Renal cortical epithelial cell (primary cell): ENCODE measurements at places on chromosomes 13 and 19.

- DNase-seq = no peak
Observed at GRCh38 chr13:43166644-43167457, 143.5 kb downstream of the DNAJC15 start.

DNA sequence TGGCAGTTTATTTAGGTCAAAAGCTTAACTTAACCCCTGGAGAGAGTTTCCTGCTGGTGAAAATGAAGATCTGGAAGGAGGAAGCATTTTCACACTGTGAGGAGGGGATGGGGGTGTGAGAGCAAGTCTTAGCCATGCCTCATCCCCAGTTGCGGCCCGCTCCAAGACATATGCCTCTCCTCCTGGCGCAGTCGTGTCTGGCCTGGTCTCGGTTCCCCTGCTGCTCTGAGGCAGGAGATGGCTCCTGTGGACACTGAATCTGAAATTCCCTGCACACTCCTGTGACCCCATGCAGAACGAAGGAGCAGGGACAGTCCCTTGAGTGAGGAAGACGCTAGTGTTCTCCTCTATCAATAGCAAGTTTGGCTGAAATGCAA, 360 bp upstream of the ZNF69 start:
- no peak for DNase-seq

DNA sequence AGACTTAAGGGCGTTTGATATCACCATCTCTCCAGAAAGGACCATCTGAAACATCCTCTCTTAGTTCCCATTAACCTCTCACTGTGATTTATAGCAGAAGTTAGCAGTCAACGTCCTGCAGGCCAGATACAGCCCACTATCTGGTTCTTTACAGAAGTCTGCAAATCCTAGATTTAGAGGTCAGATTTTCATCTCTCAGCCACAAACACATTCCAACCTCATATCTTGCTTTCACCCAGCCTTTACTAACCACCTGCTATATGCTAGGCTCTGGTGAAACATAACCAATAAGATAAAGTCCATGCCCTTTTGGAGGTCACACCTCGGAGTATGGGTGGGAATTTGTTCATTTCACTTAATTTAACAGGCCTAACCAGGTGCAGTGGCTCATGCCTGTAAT, 76.8 kb upstream of the CACNA1A start:
- DNase-seq = no peak

DNA sequence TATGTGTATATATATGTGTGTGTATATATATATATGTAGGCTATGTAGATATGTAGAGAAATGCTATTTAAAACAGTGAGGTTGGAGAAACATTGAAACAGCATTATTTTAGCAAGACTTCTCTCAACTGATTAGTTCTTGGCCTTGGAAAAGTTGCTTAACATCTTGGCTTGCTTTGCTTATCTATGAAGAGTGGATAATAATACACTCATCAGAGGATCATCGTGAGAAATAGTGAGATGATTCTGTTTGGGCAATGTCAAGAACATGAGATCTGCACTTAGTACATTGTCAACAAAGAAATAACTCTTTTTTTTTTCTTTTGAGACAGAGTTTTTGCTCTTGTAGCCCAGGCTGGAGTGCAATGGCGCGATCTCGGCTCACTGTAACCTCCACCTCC, 128.3 kb downstream of the KLF5 start:
- DNase-seq = no peak

DNA sequence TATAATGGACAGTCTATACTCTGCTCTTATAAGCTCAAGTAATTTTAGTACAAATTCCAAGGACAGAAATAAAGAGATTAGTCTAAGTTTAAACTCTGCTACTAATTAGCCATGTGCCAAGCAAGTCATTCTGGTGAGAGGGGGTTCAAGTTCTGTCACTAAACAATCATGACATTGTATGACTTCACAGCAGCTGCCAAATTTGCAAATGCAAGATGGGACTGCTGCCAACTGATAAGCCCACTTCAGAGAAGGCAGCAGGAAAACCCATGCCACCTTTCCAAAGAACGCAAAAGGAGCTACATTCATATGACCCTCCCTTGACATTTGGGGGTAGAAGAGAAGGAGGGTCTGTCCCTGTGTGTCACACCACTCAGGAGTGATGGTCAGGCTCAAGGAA, 60.7 kb upstream of the RFXAP start:
- no peak for DNase-seq

GRCh38 chr19:51664131-51664530, 17.5 kb upstream of the SIGLEC14 start:
- no peak for DNase-seq

GRCh38 chr13:44364345-44365000, 9.2 kb upstream of the SERP2 start:
- peak; percentile 92 for DNase-seq

GRCh38 chr19:58182577-58182988, 278 bp upstream of the ZNF274 start:
- DNase-seq = no peak

DNA sequence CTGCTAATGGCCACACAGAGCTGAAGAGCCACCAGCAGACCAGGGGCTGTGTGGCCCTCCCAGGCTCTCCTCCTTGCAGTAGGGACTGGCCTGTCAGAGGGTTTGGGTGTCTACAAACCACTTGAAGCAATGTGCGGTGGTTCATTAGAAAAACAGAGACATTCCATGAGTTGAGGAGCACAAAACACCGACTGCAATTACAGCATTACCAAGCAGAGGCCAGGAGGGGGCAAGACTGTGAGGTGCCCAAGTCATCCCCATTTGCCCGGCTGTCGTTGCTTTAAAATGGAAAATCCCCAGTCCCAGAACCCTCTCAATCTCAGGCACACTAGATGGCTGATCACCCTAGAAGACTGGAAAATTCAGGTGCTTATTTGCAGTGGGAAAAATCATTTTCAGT, 15.0 kb downstream of the TMTC4 start:
- no peak for DNase-seq

GRCh38 chr19:53853707-53854106, 14.0 kb upstream of the MYADM start:
- no peak for DNase-seq

- peak; percentile 27 for DNase-seq
Observed at GRCh38 chr13:114063545-114064449, 68.6 kb downstream of the RASA3 start.

GRCh38 chr13:46903748-46904147, 6.9 kb upstream of the HTR2A start:
- no peak for DNase-seq

- DNase-seq = no peak
Observed at GRCh38 chr13:106352850-106353249, 182.6 kb downstream of the EFNB2 start.

- DNase-seq = no peak
Observed at GRCh38 chr19:10670876-10671804, 17.0 kb downstream of the ILF3 start.

- DNase-seq = no peak
Observed at GRCh38 chr13:103156346-103156998, 90.3 kb upstream of the SLC10A2 start.

GRCh38 chr13:100314132-100314910, 225.4 kb downstream of the PCCA start:
- peak; percentile 26 for DNase-seq

- peak; percentile 73 for DNase-seq
Observed at GRCh38 chr19:39038098-39038497, 5.7 kb upstream of the FBXO27 start.

DNA sequence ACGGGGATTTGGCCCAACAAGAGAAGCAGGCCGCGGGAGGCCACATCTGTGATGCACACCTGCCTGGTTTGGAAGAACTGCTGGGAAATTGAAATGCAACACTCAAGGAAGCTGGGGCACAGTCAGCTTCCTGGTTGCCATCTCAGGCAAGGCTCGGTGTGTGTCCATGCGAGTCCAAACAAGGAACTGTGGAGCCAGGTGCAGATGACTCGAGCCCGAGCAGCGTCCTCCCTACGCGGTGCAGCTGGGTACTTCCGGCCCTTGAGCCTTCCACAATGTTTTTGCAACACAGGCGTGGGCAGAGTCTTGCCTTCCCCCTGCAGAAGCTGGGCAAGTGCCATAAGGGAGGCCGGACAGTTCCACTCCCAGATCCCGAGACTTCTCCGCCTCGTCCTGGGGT, 94.6 kb downstream of the CRYL1 start:
- peak; percentile 50 for DNase-seq

- DNase-seq = no peak
Observed at GRCh38 chr19:4596033-4596904, 36.8 kb upstream of the SEMA6B start.

- no peak for DNase-seq
Observed at GRCh38 chr19:35427187-35427586, 20.9 kb upstream of the FFAR2 start.

- DNase-seq = peak; percentile 52
Observed at GRCh38 chr13:102452836-102453235, 51.0 kb upstream of the FGF14 start.

DNA sequence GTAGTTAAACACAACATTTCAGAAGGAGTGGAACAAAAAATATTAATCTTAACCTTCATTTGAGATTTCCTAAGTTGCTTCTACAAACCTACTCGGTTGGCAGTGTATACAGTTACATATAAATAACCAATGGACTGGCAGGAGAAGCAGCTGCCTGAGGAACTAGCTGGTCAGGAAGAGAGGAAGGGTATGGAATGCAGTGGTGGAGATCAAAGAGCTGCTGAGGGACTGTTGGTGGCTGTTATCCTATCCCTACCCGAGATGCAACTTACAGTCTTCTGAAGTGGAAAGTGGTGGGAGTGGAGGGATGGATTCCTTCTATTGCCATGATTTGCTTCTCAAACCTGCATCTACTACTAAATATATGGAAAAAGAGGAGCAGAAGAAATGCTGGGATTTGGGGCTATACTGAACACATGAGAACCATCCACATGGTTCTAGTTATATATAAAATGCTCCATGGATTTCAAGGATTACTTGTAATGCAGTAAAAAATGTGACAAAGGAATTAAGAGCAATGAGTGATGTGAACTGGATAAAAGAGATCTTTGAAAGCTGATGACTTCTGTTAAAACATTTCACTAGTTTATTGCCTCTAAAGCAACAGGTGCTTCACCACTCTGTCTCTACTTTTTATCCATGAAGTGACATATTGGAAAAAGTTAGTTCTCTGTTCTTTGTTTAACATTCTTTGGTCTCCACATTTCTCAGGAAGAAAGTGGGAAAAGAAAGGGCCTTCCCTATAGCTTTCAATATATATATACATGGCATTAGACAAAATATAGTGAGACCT, 29.9 kb downstream of the MICU2 start:
- no peak for DNase-seq

DNA sequence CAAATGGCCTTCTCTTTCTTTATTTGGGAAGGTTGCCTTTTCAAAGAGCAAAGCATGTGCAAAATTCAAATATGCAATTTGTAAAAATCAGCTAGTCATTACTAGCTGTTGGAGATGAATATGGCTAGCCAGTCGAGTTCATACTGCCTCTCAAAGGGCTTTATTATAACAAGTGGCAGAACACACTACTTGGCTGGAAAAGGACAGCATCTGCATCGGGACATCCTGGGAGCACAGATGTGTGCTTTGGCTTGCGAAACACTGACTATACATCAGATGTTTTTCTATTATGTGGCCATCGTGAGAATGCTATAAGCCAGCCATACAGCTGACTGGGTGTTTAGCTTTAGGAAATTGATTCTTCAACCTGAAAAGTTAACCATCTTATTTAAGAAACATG, 424.2 kb downstream of the KCTD12 start:
- no peak for DNase-seq

DNA sequence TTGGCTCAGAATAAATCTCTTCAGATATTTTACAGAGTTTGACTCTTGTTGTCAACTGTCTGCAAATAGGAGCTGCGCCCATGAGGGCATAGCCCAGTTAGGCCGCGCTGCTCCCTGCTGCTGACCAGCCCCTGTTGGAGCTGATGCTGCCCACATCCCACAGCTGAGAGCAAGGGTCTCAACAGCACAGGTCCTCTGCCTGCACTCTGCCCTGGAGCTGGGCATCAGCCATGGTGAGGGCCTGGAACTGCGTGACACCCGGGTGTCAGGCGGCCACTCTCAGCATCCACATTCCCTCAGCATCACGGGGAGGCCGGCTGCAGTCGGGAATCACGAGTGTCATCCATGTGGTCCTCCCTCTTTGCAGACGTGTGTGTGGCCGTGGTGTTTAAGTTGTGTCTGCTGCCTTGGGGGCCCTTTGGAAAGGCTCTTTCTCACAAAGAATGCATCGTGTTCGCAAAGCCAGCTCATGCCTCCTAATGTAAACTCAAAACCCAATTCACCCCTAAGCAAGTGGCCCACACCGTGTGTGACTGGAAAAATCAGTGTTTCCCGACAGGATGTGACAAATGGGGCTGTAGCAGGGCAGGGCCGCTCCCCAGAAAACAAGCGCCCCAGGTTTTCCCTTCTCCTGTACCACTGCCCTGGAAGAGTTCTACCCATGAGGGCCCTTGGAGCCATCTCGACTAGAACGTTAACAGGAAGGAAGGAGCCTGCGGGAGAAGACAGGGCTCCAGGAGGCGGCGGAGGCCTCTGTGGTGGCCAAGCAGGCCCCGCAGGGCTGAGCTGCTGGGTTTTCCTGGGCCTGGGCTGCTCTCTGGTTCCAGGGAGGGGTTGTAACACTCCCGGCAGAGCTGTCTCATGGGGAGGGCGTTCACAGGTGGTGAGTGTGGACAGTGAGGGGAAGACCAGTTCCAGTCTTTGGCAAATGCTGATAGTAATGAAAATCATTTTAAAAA, 20.3 kb downstream of the ATP11A start:
- DNase-seq = no peak

DNA sequence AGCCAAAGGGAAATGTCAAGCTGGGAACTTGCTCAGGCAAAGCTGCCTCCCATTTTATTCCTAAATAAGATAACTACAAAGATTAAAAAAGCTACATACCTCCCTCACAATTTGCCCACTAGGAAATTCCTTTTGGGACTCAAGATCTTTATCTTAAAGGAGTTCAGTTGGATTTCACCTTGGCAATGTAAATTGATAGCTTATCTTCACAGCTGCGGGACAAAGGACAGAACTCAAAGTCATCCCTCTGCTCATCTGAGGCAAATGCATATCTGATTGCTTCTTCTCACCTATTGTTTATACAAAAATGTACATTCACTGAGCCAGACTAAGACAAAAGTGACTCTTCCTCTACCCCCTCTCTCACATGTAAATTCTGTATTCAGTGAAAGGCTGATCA, 47.8 kb downstream of the FGF14 start:
- no peak for DNase-seq

- peak; percentile 66 for DNase-seq
Observed at GRCh38 chr13:72204291-72204690, 337.3 kb upstream of the DACH1 start.

GRCh38 chr13:32746474-32746873, 160.2 kb downstream of the PDS5B start:
- no peak for DNase-seq

GRCh38 chr19:37955986-37956385, 49.0 kb downstream of the SIPA1L3 start:
- DNase-seq = no peak
